NCI-H1417 treated with DMSO at 0.1 percent for 48 hours (cell line): ENCODE measurements at places on chromosomes 7 and 10.

GRCh38 chr7:25860275-25861163 is 291.5 kb upstream of the NFE2L3 start:
- no peak for DNase-seq

- no peak for DNase-seq
Observed at GRCh38 chr7:142997456-142997989, 29.4 kb downstream of the OR9A2 start.

DNA sequence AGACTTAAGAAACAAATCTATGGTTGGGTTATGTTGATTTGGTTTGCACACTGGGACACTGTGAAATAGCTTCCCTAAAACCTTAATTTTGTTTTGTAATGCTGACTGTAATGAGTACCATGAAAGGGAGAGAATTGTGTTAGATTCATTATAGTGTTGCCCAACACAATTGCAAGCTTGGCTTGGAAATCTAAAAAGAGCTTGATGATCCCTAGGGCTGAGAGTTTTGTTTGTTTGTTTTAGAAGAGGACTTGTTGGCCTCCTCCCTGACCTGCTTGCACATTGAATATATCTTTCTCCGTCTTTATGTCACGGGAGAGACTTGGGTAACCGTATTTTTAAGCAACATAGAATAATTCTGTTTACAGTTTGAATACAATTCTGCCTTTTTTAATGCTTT is 410.1 kb downstream of the ARL4A start:
- DNase-seq: no peak

GRCh38 chr10:72061491-72061890 is 26.9 kb downstream of the SPOCK2 start:
- DNase-seq: no peak

- no peak for DNase-seq
Observed at GRCh38 chr10:98078774-98079173, 48.4 kb upstream of the CRTAC1 start.

- DNase-seq: no peak
Observed at GRCh38 chr10:33302208-33302829, 32.1 kb downstream of the NRP1 start.

GRCh38 chr10:106577266-106577665 is 587.2 kb downstream of the SORCS1 start:
- DNase-seq: no peak

GRCh38 chr10:5618829-5619228 is 47.6 kb downstream of the ASB13 start:
- no peak for DNase-seq

DNA sequence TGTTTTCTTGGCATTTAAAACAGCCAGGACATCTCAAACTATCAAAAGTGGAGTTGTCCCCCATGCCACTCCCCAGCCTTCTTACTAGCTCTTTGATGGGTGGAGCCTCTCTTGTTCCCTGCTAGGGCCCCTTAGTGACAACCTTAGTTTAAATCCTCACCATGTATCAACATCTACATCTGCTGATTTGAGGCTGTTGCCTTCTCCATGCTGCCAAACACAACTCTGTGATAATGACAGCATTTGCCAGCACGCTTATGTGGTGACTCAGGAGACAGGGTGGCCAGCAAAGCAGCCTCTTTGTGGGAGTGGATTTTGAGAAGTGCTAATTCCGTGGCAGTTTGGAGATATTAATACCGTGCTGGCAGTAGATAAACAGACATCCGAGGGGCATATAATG is 145.4 kb downstream of the LRRC4 start:
- no peak for DNase-seq

GRCh38 chr7:45087301-45088145 is 1.2 kb downstream of the NACAD start:
- DNase-seq: no peak

DNA sequence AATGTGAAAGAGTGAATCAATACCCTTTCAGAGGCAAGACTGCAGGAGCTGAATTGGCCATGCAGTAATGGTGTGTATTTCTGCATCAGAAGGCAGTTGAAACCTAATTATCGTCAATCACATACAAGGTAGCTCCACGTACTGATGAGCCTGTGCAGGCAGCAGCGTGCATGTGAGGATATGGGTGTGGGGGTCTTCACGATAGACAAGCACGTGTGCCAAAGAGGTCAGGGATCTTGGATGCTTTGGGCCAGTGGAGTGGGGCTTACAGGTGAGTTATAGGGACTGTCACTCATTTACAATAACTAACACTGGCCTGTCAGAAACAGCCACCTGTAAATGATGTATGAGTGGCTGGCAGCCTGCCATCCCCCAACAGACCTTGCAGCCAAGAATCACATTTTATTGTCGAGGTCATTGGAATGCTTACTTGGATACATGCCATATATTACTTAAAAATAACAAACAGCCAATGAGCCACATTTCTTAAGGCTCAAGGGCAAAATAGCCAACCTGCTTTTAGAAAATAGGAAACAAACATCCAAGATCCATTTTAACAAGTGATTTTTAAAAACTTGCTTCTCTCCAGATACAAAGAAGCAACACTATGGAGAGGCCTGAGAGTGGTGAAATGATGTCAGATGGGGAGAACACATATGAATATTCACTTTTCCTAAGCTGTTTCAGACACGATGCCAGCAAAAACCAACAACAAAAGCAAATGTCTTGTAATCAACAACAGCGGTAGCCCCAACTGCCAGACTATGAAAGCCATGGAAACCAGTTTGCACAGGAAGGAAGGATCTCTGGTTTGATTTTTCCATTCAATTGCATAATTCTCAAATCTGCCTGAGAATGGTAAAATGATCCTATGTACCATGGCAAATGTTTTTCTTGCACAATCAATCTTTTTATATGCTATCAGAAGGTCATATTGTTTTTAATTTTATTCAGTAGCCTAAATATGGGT is 210.7 kb downstream of the SKAP2 start:
- DNase-seq: no peak

DNA sequence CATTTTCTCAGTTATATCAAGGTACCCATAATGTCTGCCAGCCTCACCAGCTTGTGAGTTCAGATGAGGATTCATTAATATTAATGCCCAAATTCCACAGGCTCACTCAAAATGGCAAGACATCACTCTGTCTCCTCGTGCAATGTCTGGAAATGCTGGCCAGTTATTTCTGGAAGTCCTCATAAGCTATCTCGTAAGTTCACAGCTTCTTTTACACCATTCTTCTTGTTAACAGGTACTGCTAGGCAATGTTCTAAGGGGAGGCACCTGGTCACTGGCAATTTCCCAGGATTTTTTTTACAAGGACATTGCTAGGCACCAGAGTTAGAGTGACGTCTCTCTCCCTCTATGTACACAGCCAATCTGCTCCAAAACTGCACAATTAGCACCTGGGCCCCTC is 80.2 kb upstream of the SEMA3C start:
- no peak for DNase-seq

DNA sequence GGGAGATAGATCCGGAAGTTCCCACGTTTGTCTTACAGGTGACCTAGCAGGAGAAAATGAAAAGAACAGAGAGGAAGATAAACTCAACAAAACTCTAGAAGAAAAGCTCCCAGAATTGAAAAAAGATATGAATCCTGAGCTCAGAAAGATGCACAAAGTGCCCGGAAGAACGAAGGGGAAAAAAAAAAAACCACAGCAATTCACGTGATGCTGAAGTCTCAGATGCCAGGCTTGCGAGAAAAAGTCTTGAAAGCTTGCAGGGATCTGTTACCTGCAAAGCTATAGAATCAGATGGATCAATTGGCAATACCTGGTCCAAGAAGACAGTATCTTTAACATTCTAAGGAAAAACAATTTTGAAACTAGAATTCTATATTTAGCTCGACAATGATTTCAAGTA is 33.5 kb downstream of the CARD11 start:
- DNase-seq: no peak

DNA sequence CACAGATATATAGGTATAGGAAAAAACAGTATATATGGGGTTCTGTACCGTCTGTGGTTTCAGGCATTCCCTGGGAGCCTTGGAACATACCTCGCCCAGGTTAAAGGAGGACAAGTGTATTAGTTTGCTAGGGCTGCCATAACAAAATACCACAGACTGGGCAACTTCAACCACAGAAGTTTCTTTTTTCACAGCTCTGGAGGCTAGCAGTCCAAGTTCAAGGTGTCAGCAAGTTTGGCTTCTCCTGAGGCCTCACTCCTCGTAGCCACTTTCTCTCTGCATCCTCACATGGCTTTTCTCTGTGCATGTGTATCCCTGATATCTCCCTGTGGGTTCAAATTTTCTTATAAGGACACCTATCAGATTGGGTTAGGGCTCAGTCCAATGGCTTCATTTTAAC is 189.1 kb downstream of the DNAH11 start:
- no peak for DNase-seq

DNA sequence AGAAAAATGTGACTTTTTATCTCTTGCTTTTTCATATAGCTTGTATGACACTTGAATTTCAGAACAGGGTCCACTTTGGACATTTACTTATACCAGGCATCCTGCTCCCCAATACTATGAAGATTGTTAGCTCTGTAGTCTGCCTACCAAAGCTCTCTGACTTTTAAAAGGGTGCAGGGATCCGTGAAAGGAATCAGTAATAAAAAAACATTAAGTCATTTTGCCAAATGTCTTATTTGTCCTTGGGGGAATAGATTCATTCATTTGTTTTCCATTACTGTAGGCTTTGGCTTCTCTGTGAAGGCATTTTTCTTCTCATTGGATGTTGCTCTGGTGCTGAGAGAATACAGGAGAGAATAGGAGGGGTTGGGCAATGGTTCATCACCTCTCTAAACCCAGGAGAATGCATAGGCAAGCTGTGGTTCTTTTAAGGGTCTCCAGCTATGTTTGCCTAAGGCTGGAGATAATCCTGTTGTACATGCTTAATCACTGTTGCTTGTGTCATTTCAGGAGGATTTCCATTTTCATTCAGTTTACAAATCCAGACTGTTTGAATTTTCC is 103.5 kb downstream of the SRI start:
- DNase-seq: no peak

GRCh38 chr7:37198041-37198905 is 250.4 kb downstream of the ELMO1 start:
- DNase-seq: no peak

- no peak for DNase-seq
Observed at GRCh38 chr7:98354511-98355249, 46.2 kb downstream of the BAIAP2L1 start.

GRCh38 chr10:11074536-11075267 is 57.0 kb downstream of the CELF2 start:
- no peak for DNase-seq

DNA sequence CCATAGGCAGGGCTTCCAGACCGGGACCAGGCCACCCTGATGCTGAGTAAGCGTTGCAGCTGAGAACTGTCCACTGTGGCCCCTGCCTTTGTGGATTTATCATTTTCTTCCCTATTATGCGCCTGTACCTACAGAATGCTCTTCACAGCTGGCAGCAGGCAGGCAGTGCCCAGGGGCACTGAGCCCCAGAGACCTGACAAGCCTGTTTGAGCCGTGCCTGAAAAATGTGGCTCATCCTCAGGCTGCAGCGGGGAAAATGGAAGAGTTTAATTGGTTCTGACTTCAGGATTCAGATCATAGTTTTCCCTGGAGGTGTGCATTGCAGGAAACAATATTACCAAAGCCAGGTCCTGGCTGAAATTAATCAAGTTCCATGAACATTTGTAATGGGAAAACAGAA is 200.2 kb downstream of the ZNF438 start:
- no peak for DNase-seq

DNA sequence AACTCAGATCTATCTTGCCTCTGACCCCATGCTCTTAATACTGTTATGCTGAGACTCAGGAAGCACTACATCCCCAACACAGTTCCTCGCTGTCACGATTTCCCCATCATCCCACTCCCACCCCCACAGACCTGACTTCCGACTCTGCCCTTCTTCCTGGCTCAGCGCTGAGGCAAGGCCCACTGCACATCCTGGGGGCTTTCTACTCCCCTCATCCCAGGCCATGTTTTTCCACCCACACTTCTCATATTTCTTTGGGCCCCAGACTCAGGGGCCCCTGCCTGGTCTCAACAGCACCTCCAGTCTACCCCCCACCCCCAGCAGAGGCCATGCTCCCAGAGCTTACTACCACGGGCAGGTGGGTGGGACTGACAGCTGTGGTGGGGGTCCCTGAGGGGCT is 7.7 kb upstream of the NDST2 start:
- DNase-seq: no peak

DNA sequence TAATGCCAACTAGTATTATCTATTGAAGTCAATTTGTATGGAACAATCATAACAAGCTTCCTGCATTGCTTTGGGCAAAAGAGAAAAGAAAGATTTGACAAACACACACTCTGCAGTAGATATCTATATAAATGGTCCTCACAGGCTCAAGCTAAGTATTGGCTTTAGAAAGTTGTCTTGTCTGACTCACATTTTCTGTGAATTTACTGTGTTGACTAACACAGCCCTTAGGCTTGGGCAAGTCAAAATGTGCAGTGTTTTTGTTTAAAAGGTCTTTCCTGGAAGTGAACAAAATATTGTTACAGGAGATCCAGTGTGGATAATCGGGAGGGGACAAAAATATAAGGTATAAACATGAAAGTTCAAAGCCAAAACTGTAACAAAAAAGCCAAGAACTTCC is 194.4 kb downstream of the RELN start:
- DNase-seq: no peak

- no peak for DNase-seq
Observed at GRCh38 chr10:109889867-109890266, 33.4 kb downstream of the XPNPEP1 start.

DNA sequence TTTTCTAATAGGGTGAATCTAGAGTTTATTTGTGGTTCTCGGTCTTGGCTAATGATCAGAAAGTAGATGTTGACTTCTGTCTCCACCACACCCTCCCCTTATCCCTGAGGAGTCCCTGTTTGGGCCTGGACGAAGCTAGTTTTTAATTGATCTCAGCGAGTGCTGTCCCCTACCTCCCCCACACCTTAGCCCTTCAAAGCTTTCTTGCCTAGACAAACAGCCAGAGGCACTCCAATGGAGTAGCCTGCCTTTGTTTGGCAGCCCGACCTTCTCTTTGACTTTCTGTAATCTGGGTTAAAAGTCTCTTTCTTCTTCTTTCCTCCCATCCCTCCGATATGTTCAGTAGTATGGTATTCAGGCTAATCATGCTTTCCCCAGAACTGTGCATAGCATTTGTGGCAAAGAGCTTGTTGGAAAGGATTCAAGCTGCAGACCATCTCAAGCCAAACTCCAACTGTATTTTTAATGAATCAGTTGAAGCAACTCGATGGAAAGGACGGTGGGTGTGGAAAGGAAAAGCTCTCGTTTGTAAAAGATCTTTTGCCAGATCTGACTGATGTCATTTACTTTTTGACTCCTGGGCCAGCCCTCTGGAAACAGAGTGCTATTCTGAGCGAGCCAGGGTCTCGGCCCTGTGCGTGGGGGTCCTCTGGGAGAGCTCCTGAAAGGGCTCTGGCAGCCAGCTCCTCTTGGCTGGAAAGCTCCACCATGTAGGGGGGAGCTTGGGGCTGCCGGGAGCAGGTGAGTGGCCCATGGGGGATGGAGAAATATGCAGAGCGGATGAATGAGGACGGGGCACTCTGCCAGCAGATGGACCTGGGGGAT is 4.5 kb downstream of the FAM180A start:
- no peak for DNase-seq

- DNase-seq: no peak
Observed at GRCh38 chr7:18474944-18475343, 20.6 kb upstream of the HDAC9 start.

- no peak for DNase-seq
Observed at GRCh38 chr10:106625751-106626150, 538.8 kb downstream of the SORCS1 start.
